ENCODE measurements at places on chromosomes 3 and 15.

- DNase-seq, result peak; percentile 38
Measured at GRCh38 chr15:83112233-83112955, 4.9 kb downstream of the TM6SF1 start.

GRCh38 chr15:94387442-94387841, 156.1 kb downstream of the MCTP2 start:
- no peak for DNase-seq

DNA sequence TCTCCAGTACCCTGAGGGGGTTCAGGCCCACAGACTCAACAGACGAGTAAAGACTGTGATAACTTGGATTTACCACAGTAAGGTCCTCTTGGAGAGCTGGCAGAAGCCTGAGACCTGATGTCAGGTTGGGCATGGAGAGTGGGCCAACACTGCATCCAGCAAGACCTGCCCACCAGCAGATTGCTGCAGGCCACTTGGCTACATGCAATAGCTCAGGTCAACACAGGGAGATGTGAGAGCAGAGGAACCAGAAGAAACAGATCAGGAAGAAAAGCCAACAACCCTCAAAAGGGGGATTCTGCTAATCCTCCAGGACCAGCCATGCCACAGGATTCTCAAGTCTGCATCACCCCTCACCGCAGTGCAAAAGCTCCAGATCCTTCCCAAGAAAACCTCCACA, 1.7 kb upstream of the IP6K1 start:
- DNase-seq, result no peak

GRCh38 chr3:139710212-139710611, 32.4 kb upstream of the NMNAT3 start:
- DNase-seq, result no peak

- DNase-seq, result no peak
Measured at GRCh38 chr15:89975482-89976245, 25.5 kb upstream of the ZNF710 start.

GRCh38 chr3:155619118-155619915, 125.6 kb downstream of the PLCH1 start:
- no peak for DNase-seq

- DNase-seq, result no peak
Measured at GRCh38 chr3:178585454-178585853, 49.2 kb downstream of the KCNMB2 start.

- no peak for DNase-seq
Measured at GRCh38 chr3:34035775-34036174, 237.3 kb downstream of the PDCD6IP start.

DNA sequence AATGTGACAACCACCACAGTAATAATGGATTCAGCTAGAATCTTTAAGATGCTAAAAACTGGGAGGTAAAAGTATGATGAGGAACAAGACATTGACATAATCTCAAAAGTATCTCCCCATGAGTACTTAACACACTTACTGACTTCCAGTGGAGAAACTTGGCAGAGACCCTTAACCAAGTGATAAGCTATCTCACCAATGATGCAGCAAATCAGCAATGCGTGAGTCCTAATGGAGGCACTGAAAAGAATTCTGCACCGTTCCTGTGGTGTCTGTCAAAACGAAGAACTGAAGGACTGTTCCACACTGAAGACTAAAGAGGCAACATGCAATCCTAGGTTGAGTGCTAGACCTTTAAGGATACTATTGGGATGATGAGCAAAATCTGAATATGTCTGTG, 67.9 kb upstream of the OCA2 start:
- DNase-seq, result no peak

- DNase-seq, result no peak
Measured at GRCh38 chr15:76968306-76968705, 26.6 kb upstream of the PSTPIP1 start.

DNA sequence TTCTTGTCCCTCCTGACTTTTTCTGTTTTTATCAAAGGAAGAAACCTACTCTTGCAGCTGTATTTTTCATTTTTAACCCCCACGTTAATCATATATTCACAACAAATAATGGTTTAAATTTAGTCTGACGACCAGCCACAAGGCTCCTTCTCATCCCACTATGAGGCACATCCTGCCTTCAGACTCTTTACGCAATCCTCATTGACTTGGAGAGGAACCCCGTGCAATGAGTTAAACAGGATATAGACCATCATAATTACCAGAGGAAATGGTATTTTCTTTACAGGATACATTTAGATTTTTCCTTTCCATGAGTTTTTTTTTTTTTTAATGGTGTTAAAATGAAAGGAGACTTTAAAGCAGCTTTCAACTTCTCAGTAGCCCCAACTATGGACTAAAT, 68.5 kb downstream of the WWTR1 start:
- no peak for DNase-seq

DNA sequence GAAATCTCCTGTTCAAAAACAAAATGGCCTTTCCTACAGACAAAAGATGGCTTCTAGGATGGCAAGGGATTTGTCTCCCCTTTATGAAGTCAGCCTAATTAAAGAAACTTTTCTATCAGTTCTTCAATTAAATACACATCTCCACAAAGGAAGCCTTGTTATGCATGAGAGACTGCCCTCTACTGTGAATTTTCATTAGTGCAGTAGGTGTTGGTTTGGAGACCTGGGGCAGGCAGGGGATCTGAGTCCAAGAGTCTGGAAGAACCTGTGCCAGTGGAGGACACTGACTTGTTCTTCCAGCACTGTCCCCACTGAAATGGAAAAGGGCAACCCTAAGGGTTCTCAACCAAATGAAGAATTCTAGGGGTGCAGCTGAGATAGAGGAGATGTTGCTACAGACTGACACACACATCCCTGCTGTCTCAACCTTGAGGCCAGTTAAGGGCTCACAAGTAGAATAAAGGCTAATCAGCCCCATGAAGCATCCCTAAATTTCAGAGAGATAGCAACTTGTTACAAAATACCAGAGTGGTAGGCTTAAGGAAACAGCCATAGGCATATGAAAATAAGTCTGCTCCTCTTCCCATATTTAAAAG, 174.0 kb upstream of the PRICKLE2 start:
- peak; percentile 72 for DNase-seq

GRCh38 chr3:86923071-86923491, 67.9 kb downstream of the VGLL3 start:
- peak; percentile 32 for DNase-seq

- DNase-seq, result no peak
Measured at GRCh38 chr3:161066930-161067329, 38.2 kb downstream of the B3GALNT1 start.

All from umbilical cord (tissue), 2 donors.